SHP77 treated with DMSO at 0.1 percent for 48 hours (cell line): ENCODE measurements at places on chromosomes 2 and 18.
A peak's percentile ranks its signal among the peaks of the same experiment; 100 is the strongest.

GRCh38 chr18:26008096-26008495 is 82.3 kb downstream of the SS18 start:
- no peak for DNase-seq

- no peak for DNase-seq
Observed at GRCh38 chr2:148306027-148306426, 285.1 kb downstream of the MBD5 start.

- no peak for DNase-seq
Observed at GRCh38 chr2:120779781-120780283, 44.2 kb downstream of the GLI2 start.

GRCh38 chr2:112579241-112579640 is 5.2 kb upstream of the CHCHD5 start:
- DNase-seq, result no peak

DNA sequence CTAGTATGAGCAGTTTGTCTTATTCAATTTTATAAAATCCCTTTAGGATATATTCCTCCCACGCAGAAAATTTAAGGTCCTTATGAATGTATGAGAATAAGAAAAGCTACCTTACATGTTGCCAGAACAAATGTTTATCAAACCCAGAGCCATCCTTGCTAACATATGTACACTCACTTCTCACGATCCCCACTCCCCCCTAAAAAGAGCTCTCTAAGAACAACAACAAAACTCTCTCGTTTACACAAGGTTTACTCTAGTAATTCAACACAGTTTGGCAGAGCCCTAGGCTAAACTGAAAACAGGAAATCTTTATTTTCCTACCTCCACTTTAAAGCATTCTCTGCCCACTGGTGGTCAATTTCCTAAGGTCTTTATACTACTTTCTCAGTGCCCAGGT is 504.9 kb downstream of the ZEB2 start:
- DNase-seq, result no peak

- no peak for DNase-seq
Observed at GRCh38 chr2:192327576-192327975, 132.8 kb upstream of the TMEFF2 start.

GRCh38 chr2:43480874-43481273 is 115.0 kb downstream of the THADA start:
- no peak for DNase-seq

GRCh38 chr2:220504938-220505503 is 877.6 kb downstream of the SLC4A3 start:
- peak; percentile 89 for DNase-seq
